A673 (cell line): ENCODE measurements at places on chromosomes 1 and 21. TPM values are rescaled to one million over a fixed set of nuclear protein-coding genes. Genes with fewer than 3 reads are reported as not detected.

- no peak overlapping the region for H3K27ac ChIP-seq
- no peaks in the 10 kb centered on the region for H3K27me3 ChIP-seq
- no peak overlapping the region for H3K4me3 ChIP-seq
- no peak for DNase-seq
- peaks cover 4% of the 10 kb centered on the region for H3K4me1 ChIP-seq
These were observed 151.8 kb upstream of the B3GALT2 start for GRCh38 chr1:193338194-193338593.

- peaks cover 27% of the 10 kb centered on the region for H3K4me1 ChIP-seq
- DNase-seq, result no peak
- H3K4me3 ChIP-seq, result no peak overlapping the region
- no peaks in the 10 kb centered on the region for H3K27me3 ChIP-seq
- no peak overlapping the region for H3K27ac ChIP-seq
- H3K36me3 ChIP-seq, result no peaks in the 10 kb centered on the region
These were observed 29.6 kb upstream of the BTG2 start for GRCh38 chr1:203275656-203276272.

CAMK2N1 gene
- 0.41 and 0.50 TPM in 2 replicates for total RNA-seq

MCOLN3 gene
- total RNA-seq, result 0.82 and 1.6 TPM in 2 replicates

DNA sequence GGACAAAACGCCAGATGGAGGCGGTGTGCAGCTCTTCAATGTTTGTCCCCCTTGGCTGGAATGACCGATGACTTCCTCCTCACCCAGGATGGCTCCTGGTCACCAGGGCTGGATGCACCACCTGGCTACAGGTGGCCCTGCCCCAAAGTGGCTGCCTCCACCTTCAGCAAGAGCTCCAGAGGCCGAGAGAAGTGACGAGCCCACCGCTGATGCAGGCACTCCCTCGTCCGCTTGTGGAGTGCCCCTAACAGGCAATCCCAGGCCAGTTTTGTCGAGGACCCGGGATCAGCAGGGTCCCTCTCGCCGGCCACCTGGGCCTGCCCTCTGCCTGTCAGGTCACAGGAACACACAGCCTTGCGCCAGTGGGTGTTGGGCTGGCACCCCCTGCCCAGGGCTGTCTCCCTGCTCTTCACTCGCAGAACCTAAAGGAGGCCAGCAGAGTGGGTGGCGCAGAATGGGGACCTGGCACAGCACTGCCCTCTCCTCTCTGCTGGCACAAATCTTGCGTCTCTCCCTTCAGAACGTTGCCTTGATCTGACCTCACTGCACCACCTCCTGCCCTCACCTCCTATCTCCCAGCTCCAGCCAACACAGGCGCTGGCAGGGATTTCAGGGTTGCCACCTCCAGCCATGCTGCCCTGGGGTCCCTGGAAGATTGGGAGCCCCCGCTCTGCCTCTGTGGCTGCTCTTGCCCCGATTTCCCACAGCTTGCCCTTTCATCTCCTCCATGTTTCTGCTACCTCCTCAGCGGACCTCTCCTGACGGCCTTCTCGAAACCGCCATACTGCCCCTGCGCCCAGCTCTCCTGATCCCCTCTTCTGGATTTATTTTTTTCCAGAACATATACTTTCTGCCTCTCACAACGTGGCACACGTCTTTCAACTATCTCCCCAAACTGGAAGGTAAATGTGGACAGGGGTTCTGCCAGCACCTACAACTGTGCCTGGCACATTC, 38.6 kb downstream of the SLC45A1 start:
- no peak for DNase-seq
- H3K27me3 ChIP-seq, result no peaks in the 10 kb centered on the region
- H3K36me3 ChIP-seq, result peaks cover 81% of the 10 kb centered on the region
- peaks cover 13% of the 10 kb centered on the region for H3K4me1 ChIP-seq
- peak overlapping the region; percentile 37 for H3K27ac ChIP-seq

DNA sequence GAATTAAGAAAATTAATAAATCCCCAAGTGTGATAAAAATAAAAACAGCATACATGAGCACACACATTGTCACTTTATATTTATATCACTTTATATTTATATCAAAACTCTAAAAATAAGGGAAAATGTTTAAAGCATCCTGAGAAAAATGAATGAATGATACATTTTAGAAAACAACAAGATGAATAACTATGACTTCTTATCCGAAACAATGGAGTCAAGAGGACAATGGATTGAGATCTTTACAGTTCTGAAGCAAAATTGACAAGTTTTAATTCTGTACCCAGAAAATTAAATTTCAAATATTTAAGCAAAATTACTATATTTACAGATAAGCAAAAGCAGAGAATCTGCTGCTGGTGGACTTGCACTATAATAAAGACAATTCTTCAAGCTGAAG, 512.6 kb downstream of the MRPL39 start:
- no peak for DNase-seq
- no peak overlapping the region for H3K4me3 ChIP-seq
- no peak overlapping the region for H3K27ac ChIP-seq
- no peaks in the 10 kb centered on the region for H3K36me3 ChIP-seq
- no peaks in the 10 kb centered on the region for H3K27me3 ChIP-seq

RGL1 gene
- 67.2 and 74.0 TPM in 2 replicates for total RNA-seq

DNA sequence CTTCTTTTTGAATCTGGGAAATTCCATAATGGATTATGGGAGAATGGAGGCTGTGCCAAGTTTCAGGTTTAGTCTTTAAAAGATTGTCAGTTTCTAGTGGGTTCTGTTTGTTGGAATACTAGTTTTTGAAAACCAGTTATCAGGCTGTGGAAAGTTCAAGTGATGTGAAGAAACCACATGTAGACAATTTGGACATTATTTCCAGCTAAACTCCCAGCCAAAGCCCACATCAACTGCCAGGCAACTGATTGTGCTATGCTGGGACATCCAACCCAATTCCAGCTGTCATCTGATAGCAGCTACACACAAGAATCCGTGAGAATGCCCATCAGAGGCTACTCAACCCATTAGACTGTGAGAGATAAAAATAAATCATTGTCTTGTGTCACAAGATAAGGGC, 546.1 kb upstream of the ADAMTS5 start:
- no peaks in the 10 kb centered on the region for H3K27me3 ChIP-seq
- H3K4me3 ChIP-seq, result no peak overlapping the region
- no peaks in the 10 kb centered on the region for H3K4me1 ChIP-seq

- no peaks in the 10 kb centered on the region for H3K4me1 ChIP-seq
- no peak overlapping the region for H3K27ac ChIP-seq
- H3K27me3 ChIP-seq, result no peaks in the 10 kb centered on the region
- no peak overlapping the region for H3K4me3 ChIP-seq
These were observed 413.4 kb downstream of the DSCAM start for GRCh38 chr21:40433538-40433937.

DNA sequence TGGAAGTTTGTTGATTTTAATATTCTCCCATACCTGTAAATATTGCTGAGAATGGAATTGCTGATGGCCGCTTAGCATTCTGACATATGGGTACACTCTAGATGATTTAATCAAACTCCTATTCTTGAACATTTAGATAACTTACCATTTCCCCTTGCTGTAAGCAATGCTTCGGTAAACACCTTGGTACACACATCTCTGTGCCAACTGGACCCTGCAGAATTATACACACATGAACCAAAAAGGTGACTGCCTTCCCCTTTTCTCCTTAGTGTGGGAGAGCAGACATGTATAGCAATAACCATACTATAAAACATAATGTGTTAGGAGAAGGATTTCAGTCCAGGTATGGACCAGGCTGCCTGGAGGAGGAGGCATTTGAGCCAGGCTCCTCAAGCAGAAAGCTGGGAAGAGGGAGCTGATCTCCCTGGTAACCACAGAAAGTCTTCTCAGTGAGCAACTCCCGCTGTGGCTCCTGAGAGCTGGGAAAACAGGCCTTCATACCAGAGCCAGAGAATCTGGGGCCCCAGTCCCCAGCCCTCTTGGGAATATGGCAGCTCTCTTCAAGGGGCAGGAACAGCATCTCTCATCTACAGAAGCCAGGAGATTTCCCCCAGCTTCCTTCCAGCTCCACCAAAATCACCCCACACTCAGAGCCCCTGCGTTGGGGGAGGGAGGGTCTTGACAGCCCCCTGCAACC, 33.9 kb upstream of the CSF1 start:
- no peak overlapping the region for H3K4me3 ChIP-seq
- DNase-seq, result no peak
- H3K27ac ChIP-seq, result no peak overlapping the region
- no peaks in the 10 kb centered on the region for H3K27me3 ChIP-seq
- no peaks in the 10 kb centered on the region for H3K4me1 ChIP-seq
- H3K36me3 ChIP-seq, result no peaks in the 10 kb centered on the region
